Activated naive CD4-positive, alpha-beta T cell treated with anti-CD3 and anti-CD28 coated beads for 36 hours (primary cell): ENCODE measurements at places on chromosomes 13 and 19. TPM values are rescaled to one million over a fixed set of nuclear protein-coding genes. Genes with fewer than 3 reads are reported as not detected.

DNA sequence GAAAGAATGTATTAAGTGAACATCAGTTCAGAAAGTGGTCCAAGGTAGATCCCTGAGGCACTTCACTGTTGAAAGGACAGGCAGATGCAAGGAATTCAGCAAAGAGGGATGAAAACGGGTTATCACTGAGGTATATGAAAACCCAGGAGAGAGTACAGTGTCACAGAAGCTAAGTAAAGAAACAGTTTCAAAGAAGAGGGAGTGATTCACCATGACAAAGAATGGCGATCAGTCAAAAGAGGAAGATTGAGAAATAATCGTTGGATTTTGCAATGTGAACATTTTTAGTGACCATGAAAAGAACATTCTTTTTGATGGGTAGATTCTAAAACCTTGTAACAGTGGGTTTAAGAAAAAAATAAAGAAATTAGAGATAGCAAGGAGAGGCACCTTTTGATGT, 99.3 kb downstream of the EPSTI1 start:
- no peak overlapping the region for H3K4me3 ChIP-seq
- H3K27me3 ChIP-seq = no peaks in the 10 kb centered on the region
- H3K27ac ChIP-seq = no peak overlapping the region
- no peaks in the 10 kb centered on the region for H3K4me1 ChIP-seq
- peaks cover 4% of the 10 kb centered on the region for H3K36me3 ChIP-seq

- H3K27ac ChIP-seq = no peak overlapping the region
- no peaks in the 10 kb centered on the region for H3K27me3 ChIP-seq
- no peaks in the 10 kb centered on the region for H3K36me3 ChIP-seq
- peak; percentile 61 for DNase-seq
Measured at GRCh38 chr19:51114087-51114729, 6.0 kb upstream of the CTU1 start.

- no peaks in the 10 kb centered on the region for H3K4me1 ChIP-seq
- no peak overlapping the region for H3K27ac ChIP-seq
- no peaks in the 10 kb centered on the region for H3K36me3 ChIP-seq
- no peak for DNase-seq
- no peaks in the 10 kb centered on the region for H3K27me3 ChIP-seq
Measured at GRCh38 chr13:87153371-87153770, 517.8 kb upstream of the SLITRK5 start.

- no peaks in the 10 kb centered on the region for H3K4me1 ChIP-seq
- no peaks in the 10 kb centered on the region for H3K36me3 ChIP-seq
- H3K4me3 ChIP-seq = no peak overlapping the region
- no peaks in the 10 kb centered on the region for H3K27me3 ChIP-seq
- H3K27ac ChIP-seq = no peak overlapping the region
- DNase-seq = no peak
Measured at GRCh38 chr19:31268751-31269383, 80.4 kb downstream of the TSHZ3 start.

GRCh38 chr13:113802761-113803160, 43.7 kb downstream of the TMEM255B start:
- no peaks in the 10 kb centered on the region for H3K27me3 ChIP-seq
- DNase-seq = no peak
- H3K4me1 ChIP-seq = no peaks in the 10 kb centered on the region
- H3K36me3 ChIP-seq = no peaks in the 10 kb centered on the region

- H3K27me3 ChIP-seq = peaks cover 7% of the 10 kb centered on the region
- H3K4me1 ChIP-seq = peaks cover 36% of the 10 kb centered on the region
- H3K36me3 ChIP-seq = no peaks in the 10 kb centered on the region
- H3K4me3 ChIP-seq = no peak overlapping the region
Measured at GRCh38 chr13:45300190-45300985, 40.6 kb downstream of the TPT1 start.

DNA sequence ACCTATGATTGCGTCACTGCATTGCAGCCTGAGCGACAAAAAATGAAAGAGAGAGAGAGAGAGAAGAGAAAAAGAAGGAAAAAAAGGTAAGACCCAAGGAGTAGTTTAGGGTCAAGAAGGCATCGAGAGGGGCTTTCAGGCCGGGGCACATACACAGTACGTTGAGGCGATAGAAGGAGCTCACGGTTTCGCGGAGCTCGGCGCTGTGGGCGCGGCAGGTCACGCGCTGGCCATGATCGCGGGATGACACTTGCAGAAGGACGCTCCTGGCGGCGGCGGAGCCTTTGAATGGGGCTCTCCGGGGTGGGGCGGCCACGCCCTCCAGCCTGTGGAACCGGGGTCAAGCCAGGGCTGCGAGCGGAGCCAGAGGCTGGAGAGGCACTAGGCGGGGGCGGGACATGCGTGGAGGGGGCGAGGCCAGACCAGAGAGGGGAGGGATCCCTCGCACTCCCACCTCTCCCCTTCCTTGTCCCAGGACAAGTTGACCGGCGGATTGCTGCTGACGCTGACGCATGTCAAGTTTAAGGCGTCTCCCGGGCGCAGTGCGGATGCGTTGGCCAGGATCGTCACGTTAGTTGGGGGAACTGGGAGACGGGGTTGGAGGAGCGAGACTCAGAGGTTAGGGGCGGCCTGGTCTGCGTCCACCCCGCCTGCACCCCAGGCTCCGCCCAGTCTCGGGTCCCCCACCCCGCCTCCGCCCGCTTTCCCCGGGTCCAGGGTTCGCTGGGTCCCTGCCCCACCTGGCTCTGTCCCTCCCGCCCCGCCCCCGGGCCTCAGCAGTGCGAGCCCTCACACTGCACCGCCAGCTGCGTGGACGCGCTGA, 6.9 kb downstream of the NPHS1 start:
- peak overlapping the region; percentile 25 for H3K4me3 ChIP-seq
- peaks cover 19% of the 10 kb centered on the region for H3K4me1 ChIP-seq
- DNase-seq = peak; percentile 29

DNA sequence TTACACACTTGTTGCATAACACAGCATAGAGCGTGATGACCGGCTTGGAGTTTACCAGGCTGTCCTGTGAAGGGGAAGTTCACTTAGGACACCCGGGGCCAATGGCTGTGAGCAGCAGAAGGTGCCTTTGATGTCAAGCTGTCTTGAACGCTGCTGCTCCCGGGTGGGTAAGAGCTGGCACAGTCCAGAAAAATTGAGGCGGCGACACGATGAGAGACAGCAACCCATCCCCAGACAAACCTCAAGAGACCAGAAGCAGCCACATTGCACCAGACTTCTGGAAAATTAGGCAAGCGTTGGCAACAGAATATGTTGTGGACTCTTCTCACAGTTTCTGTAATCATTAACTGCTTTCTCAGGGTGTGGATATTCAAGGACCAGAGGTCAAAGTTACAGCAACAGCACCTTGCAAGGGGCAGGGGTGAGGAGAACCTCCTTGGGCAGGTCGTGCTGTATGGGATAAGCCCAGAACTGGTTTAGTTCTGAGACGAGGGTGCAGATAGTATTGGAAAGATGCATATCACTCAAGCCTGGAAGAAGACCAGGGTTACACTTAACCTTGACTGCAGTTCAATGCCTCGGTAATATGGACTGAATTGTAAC, 10.1 kb downstream of the NFILZ start:
- H3K27ac ChIP-seq = no peak overlapping the region
- H3K27me3 ChIP-seq = peaks cover 12% of the 10 kb centered on the region
- H3K4me3 ChIP-seq = no peak overlapping the region

- DNase-seq = no peak
- no peak overlapping the region for H3K27ac ChIP-seq
- H3K27me3 ChIP-seq = peaks cover 11% of the 10 kb centered on the region
- no peak overlapping the region for H3K4me3 ChIP-seq
- H3K4me1 ChIP-seq = no peaks in the 10 kb centered on the region
- no peaks in the 10 kb centered on the region for H3K36me3 ChIP-seq
Measured at GRCh38 chr13:27679896-27680295, 58.2 kb downstream of the POLR1D start.

DNA sequence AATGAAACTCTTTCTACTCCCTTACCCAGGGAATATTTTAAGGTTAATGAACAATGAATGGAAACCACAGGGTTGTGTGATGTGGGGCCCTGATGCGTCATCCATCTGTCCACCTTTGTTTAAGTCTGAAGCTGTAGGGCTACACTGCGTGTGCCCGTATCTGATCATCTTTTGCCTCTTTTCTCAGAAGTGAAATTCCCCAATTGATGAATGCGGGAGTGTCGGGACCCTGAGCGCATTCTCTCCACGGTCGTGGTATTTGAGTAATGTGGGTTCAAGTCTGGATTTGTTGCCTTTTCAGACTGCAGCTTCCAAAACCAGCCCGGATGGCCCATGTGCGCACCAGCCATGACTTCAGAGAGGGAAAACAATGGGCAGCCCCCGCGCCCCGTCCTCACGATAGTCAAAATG, 112.3 kb downstream of the COL4A2 start:
- H3K4me1 ChIP-seq = peaks cover 23% of the 10 kb centered on the region
- no peaks in the 10 kb centered on the region for H3K36me3 ChIP-seq
- no peak overlapping the region for H3K4me3 ChIP-seq
- DNase-seq = no peak
- no peak overlapping the region for H3K27ac ChIP-seq
- H3K27me3 ChIP-seq = peaks cover 76% of the 10 kb centered on the region

DNA sequence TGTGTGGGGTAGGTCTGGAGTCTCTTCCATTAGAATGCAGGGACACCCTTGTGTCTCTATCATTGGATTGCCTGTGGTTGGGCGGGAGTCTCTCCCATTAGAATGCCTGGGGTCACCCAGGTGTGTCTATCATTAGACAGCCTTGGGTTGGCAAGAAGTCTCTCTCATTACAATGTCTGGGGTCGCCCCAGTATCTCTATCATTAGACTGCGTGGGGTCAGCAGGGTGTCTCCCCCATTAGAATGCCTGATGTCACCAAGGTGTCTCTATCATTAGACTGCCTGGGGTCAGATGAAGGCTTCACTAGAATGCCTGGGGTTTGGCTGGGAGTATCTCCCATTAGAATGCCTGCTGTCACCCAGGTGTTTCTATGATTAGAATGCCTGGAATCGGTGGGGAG, 1539.0 kb downstream of the UQCRFS1 start:
- no peak overlapping the region for H3K4me3 ChIP-seq
- no peaks in the 10 kb centered on the region for H3K4me1 ChIP-seq
- H3K27ac ChIP-seq = no peak overlapping the region
- H3K27me3 ChIP-seq = no peaks in the 10 kb centered on the region
- no peak for DNase-seq

- H3K27ac ChIP-seq = peak overlapping the region; percentile 99
- peaks cover 17% of the 10 kb centered on the region for H3K36me3 ChIP-seq
- no peaks in the 10 kb centered on the region for H3K27me3 ChIP-seq
- DNase-seq = no peak
- peaks cover 52% of the 10 kb centered on the region for H3K4me1 ChIP-seq
Measured at GRCh38 chr13:40664350-40665125, 1.9 kb downstream of the FOXO1 start.

DNA sequence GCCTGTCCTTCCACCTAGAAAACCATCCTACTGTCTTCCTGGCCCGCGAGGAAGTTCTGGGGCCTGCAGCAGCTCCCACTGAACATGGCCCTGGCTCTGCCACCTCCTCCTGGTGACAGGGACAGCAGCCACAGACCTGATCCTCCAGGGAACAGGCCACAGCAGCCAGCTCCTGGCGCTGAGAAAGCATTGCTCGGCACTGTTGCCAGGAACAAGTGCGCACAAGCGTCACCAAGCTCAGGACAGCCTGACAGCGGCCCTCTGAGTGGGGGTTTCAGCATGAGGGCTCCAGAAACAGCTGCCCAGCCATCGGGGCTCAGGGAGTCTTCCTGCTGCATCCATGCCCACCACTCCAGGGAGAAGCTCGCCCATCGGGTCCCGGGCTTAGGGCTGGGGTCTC, 21.9 kb downstream of the AP3D1 start:
- no peak overlapping the region for H3K4me3 ChIP-seq
- peaks cover 4% of the 10 kb centered on the region for H3K36me3 ChIP-seq
- DNase-seq = no peak
- H3K27me3 ChIP-seq = no peaks in the 10 kb centered on the region
- no peaks in the 10 kb centered on the region for H3K4me1 ChIP-seq
- no peak overlapping the region for H3K27ac ChIP-seq

DNA sequence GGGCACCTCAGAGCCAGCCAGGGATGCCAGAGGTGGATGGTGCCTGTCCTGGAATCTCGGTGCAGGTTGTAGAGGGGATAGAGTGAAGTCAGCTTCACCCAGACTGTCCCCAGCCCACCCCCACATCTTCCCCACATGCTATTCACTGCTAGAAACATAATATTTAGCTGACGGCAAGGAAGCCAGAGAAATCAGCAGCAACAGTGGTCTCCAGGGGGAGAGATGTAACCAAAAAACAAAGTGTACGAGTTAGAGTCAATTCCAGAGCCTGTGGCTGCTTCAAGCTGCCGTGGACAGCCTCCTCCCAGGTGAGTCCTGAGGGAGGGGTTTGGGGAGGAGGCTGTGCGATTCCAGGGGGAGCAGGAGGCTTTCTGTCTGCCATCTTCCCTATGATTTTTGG, 97.6 kb downstream of the ZNF536 start:
- DNase-seq = no peak
- H3K36me3 ChIP-seq = no peaks in the 10 kb centered on the region
- H3K4me1 ChIP-seq = no peaks in the 10 kb centered on the region
- no peak overlapping the region for H3K4me3 ChIP-seq
- no peak overlapping the region for H3K27ac ChIP-seq

The CEACAM19 gene
- 0.27 TPM for total RNA-seq

The ZNF575 gene
- total RNA-seq = 5.2 TPM

The BRSK1 gene
- total RNA-seq = 2.2 TPM

The RNF113B gene
- not detected for total RNA-seq
